ENCODE measurements at places on chromosomes 5 and 9. TPM values are rescaled to one million over a fixed set of nuclear protein-coding genes. Genes with fewer than 3 reads are reported as not detected.

The PCDHGC5 gene
- 2.6 TPM for total RNA-seq

The BOD1 gene
- 74.7 TPM for total RNA-seq

The BSPRY gene
- not detected for total RNA-seq

The SLC25A25 gene
- total RNA-seq = 24.2 TPM

The SMIM33 gene
- total RNA-seq = not detected

The TRIM23 gene
- 30.7 TPM for total RNA-seq

The SNCAIP gene
- total RNA-seq = 19.4 TPM

The PCDHB2 gene
- total RNA-seq = 1.6 TPM

The NCBP1 gene
- 33.6 TPM for total RNA-seq

The LCN1 gene
- total RNA-seq = 0.65 TPM

The PLAC8L1 gene
- not detected for total RNA-seq

The OR1J4 gene
- not detected for total RNA-seq

The ABCA1 gene
- 232 TPM for total RNA-seq

The ARL14EPL gene
- 0.18 TPM for total RNA-seq

The CTXN3 gene
- total RNA-seq = not detected

The WDR38 gene
- not detected for total RNA-seq

The MYORG gene
- 0.43 TPM for total RNA-seq

The SURF1 gene
- total RNA-seq = 45.7 TPM

The MYO10 gene
- 105 TPM for total RNA-seq

The PHF24 gene
- total RNA-seq = under 0.01 TPM

The SNCB gene
- not detected for total RNA-seq

The IL17B gene
- total RNA-seq = not detected

The CCNO gene
- total RNA-seq = not detected

The ZNF454 gene
- total RNA-seq = 2.1 TPM

The KCNN2 gene
- 0.43 TPM for total RNA-seq

The DAP gene
- 27.0 TPM for total RNA-seq

The BRINP1 gene
- 0.18 TPM for total RNA-seq

The C5orf34 gene
- total RNA-seq = 1.4 TPM

The PRR16 gene
- 4.0 TPM for total RNA-seq

Measured in smooth muscle cell of bladder (primary cell).